Esophagus muscularis mucosa (tissue), 4 donors: ENCODE measurements at places on chromosomes 3 and 15. TPM values are rescaled to one million over a fixed set of nuclear protein-coding genes. Genes with fewer than 3 reads are reported as not detected.

DNA sequence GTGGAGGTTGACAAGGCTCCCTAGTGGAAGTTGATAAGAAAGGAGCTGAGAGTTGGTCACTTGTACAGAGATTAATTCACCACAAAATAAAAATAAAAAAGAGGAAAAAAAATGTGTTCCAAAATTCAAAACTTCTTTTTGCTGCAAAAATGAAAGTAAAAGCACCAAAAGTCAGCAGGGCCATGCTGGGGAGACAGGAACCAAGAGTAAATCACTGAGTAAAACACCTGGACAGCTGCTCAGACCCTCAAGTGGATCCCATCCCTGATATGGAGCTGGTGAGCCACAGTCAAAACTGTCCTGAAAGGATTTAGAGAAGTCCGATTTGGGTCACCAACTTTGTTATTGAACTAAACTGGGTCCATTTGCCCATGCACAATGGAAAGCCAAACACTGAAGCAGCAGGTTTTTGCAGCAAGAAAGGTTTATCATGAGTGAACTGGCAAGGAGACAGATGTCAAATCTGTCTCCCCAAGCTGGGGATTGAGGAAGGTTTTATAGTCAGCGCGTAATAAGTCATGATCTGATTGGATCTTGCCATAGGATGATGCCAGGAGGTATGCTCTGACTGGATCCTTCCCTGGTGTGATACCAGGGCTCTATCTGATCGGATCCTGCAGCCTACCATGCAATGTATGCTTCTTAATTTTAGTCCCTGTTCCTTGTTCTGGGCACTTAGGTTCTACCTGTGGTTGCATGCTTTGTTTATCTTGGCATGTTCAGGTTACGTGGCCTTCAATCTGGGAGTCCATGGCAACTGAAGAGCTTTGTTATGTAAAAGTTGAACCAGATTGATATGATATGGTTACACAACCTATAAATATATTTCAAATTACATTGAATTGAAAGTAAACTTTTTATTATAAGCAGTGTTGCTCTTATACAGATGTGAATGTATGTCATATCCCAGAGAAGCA, 313.2 kb downstream of the POLQ start:
- H3K27me3 ChIP-seq: no peaks in the 10 kb centered on the region
- H3K36me3 ChIP-seq: no peaks in the 10 kb centered on the region
- H3K4me3 ChIP-seq: no peak overlapping the region
- no peak overlapping the region for H3K27ac ChIP-seq
- H3K4me1 ChIP-seq: no peaks in the 10 kb centered on the region

The TM4SF18 gene
- total RNA-seq: 0.83 TPM

DNA sequence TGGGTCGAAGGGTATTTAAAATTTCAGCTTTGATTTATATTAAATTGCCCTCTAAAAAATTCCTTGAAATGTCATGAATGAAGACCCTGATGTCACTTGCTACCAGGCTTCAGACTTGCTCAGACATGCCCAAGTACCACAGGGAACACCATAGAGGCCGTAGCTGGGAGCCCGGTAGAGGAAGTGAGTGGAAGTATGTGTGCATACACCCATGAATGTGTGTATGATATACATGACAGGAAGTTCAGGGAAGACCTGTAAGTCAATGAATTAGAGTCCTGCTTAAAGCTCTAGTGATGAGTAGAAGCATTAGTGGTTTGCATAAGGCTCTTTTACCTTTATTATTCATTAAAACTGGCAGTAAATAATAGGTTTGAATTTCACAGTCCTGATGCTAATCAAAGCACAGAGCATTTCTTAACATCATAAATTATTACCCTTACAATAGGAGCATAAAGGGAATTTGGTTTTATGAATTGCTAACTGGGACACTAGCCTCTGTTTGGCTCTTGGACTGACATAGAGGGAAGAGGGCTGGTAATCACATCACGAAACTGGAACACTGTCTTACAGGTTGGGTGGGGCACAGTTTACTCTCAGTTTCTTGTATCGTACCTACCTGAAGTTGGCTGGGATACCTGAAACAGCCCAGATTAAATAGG, 144.4 kb downstream of the CHST2 start:
- no peaks in the 10 kb centered on the region for H3K27me3 ChIP-seq
- no peak overlapping the region for H3K27ac ChIP-seq
- no peaks in the 10 kb centered on the region for H3K36me3 ChIP-seq
- H3K4me3 ChIP-seq: no peak overlapping the region
- no peak for DNase-seq

- H3K27ac ChIP-seq: peak overlapping the region; percentile 27
- peaks cover 29% of the 10 kb centered on the region for H3K4me1 ChIP-seq
- H3K36me3 ChIP-seq: no peaks in the 10 kb centered on the region
- DNase-seq: no peak
- H3K4me3 ChIP-seq: no peak overlapping the region
- no peaks in the 10 kb centered on the region for H3K27me3 ChIP-seq
Observed at GRCh38 chr3:128194843-128195242, 41.6 kb downstream of the EEFSEC start.

- DNase-seq: no peak
- H3K27ac ChIP-seq: no peak overlapping the region
- peaks cover 17% of the 10 kb centered on the region for H3K27me3 ChIP-seq
Observed at GRCh38 chr3:13557926-13558325, 9.0 kb downstream of the FBLN2 start.

GRCh38 chr3:170840291-170840859, 29.6 kb downstream of the RPL22L1 start:
- no peak for DNase-seq
- no peaks in the 10 kb centered on the region for H3K36me3 ChIP-seq
- no peaks in the 10 kb centered on the region for H3K27me3 ChIP-seq
- H3K27ac ChIP-seq: no peak overlapping the region

GRCh38 chr15:64772964-64773363, 2.4 kb downstream of the RBPMS2 start:
- H3K4me1 ChIP-seq: peaks cover 20% of the 10 kb centered on the region
- DNase-seq: no peak
- peak overlapping the region; percentile 98 for H3K27ac ChIP-seq
- H3K36me3 ChIP-seq: no peaks in the 10 kb centered on the region

DNA sequence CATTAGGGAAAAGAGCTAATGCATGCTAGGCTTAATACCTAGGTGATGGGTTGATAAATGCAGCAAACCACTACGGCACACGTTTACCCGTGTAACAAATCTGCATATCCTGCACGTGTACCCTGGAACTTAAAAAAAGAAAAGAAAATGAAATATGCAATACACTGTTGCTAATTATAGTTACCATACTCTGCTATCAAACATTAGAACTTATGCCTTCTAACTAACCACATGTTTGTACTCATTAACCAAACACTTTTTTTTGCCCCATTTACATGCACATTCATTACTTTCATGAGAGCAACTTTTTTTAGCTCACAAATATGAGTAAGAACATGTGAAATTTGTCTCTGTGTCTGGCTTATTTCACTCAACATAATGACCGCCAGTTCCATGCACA, 253.1 kb downstream of the CGGBP1 start:
- DNase-seq: no peak
- no peaks in the 10 kb centered on the region for H3K36me3 ChIP-seq
- H3K4me3 ChIP-seq: no peak overlapping the region
- no peak overlapping the region for H3K27ac ChIP-seq
- H3K4me1 ChIP-seq: no peaks in the 10 kb centered on the region

The RHOV gene
- not detected for total RNA-seq

DNA sequence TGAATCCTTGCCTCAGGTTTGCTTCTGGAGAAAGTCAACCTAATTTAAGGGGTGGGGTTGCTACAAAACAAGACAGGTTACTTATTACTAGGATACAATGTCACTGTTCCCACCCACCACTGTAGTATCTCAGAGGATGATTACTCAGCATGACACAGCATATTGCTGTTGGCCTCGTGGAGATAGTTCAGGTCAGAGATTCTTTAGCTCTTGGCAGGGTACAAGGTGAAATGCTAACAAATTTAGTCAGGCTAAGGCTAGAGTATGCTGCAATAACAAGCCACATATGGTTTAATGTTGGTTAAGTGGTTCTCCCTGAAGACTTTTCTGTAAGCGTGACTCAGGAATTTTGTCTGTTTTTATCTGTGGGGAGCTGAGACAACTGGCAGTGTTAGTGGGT, 161.8 kb downstream of the EDEM1 start:
- H3K27me3 ChIP-seq: no peaks in the 10 kb centered on the region
- H3K27ac ChIP-seq: no peak overlapping the region
- no peaks in the 10 kb centered on the region for H3K4me1 ChIP-seq
- no peak overlapping the region for H3K4me3 ChIP-seq
- H3K36me3 ChIP-seq: no peaks in the 10 kb centered on the region

DNA sequence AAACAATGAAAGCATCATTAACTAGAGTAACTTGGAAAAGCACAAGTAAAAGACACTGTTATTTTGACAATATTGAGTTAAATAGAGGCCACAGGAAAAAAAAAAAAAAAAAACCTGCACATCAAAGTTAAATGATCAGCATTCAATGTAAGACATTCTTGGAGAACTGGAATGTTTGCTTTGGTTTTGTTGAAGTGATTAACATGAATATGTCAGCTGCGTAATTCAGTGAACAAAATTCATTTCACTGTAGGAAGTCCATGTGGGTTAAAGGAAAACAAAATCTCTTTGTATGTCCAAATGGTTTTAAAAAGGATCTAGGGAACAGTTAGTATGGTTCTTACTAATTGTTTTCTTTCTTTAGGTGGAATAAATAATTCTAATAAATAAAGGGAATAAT, 252.8 kb upstream of the CNTN6 start:
- H3K27ac ChIP-seq: no peak overlapping the region
- no peaks in the 10 kb centered on the region for H3K36me3 ChIP-seq
- no peak for DNase-seq
- no peaks in the 10 kb centered on the region for H3K4me1 ChIP-seq
- no peak overlapping the region for H3K4me3 ChIP-seq

DNA sequence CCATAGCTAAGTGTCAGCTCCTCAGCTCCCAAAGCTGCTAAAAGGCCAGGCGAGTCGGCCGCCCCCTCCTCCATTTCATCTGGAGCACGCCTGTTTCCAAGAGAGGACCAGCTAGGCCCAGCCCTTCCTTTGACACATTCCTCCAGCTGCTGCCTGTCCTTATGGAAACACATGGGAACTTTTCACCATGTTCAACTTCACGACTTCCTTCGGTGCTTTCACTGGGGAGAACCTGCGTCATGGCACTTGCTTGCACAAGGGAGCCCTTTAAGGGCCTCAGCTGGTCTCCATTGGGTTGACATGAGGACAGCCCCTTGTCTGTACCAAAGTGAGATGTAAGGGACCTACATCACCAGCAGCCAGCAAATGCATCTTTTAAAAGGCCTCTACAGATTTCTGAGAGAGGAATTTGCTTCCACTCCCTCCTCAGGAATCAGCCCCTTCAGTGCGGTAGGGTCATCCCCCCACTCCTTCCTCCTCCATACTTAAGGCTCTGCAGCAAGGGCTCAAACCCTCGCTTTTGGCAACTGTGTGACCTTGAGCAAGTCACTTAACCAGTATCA, 2.1 kb downstream of the MAGI1 start:
- H3K4me1 ChIP-seq: peaks cover 6% of the 10 kb centered on the region
- DNase-seq: no peak
- peak overlapping the region; percentile 88 for H3K27ac ChIP-seq

The ARNT2 gene
- total RNA-seq: 14.6 TPM

DNA sequence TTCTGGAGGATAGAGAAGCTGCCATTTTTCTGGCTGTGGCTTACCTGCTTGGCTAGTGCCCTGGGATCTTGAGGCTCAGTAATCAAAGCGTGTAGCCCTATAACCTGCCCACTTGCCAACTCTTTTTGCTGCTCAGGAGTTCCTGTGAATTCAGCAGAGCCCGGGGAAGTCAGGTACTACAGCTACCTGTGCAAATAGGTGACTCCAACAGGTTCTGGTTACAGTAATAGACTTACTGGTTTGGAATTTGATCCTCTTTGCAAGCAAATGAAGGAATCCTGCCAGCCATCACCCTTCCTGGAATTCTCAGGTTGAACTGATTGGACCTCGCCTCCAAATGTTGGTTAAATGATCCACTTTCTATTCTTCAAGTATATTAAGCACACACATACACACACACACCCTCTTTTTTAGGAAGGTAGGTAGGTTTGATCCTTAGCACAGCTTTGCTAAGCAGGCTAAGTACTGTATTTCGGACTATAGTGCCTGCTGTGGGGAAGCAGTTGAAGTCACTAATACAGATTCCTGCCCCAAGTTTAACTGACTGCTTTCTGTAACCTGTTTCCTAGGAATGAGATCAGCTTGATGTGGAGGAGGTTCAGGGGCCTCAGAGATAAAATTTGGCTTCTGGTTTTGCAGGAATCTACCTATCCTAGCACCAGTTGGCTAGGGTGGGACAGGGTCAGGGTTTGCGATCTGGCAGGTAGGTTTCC, 2.3 kb downstream of the PPCDC start:
- no peaks in the 10 kb centered on the region for H3K36me3 ChIP-seq
- DNase-seq: no peak
- no peak overlapping the region for H3K27ac ChIP-seq
- H3K4me3 ChIP-seq: no peak overlapping the region

The CFAP20DC gene
- 0.17 TPM for total RNA-seq

GRCh38 chr3:39110041-39110639, 2.7 kb downstream of the TTC21A start:
- H3K27me3 ChIP-seq: no peaks in the 10 kb centered on the region
- no peak overlapping the region for H3K4me3 ChIP-seq
- no peaks in the 10 kb centered on the region for H3K36me3 ChIP-seq
- no peak overlapping the region for H3K27ac ChIP-seq
- DNase-seq: no peak

GRCh38 chr15:45943240-45943639, 308.4 kb downstream of the SQOR start:
- H3K4me3 ChIP-seq: no peak overlapping the region
- no peaks in the 10 kb centered on the region for H3K36me3 ChIP-seq
- H3K27ac ChIP-seq: no peak overlapping the region
- H3K4me1 ChIP-seq: no peaks in the 10 kb centered on the region

The BOC gene
- 91.0 TPM for total RNA-seq

The PLA2G4E gene
- total RNA-seq: not detected

DNA sequence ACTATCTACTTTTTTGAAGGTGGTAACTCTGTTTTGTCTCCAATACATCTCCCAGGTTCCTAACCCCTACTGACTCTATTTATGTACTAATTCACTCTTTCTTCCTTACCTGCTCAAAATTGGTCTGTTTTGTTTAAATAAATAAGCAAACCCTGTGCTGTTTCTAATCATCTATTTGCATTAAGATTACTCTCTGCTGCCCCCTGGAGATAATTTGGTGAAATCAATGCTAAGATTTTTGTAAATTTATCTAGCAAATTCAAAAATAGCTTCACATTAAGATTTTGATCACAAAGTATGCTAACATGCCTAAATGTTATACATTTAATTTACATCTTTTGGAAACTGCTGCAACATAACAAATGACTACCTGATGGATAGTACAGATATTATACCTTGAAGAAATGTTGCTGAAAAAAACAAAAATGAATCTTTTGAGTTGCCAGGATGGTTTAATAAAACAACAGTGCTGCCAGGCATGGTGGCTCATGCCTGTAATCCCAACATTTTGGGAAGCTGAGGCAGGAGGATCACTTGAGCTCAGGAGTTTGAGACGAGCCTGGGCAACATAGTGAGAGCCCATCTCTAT, 4.4 kb upstream of the CD200R1 start:
- no peak for DNase-seq
- H3K27me3 ChIP-seq: no peaks in the 10 kb centered on the region
- H3K4me3 ChIP-seq: no peak overlapping the region

GRCh38 chr3:160601288-160601687, 35.9 kb upstream of the KPNA4 start:
- H3K27ac ChIP-seq: no peak overlapping the region
- DNase-seq: no peak
- no peaks in the 10 kb centered on the region for H3K36me3 ChIP-seq
- H3K4me3 ChIP-seq: no peak overlapping the region
